Activated CD8-positive, alpha-beta T cell treated with anti-CD3 and anti-CD28 coated beads, Interleukin-2, amount 10 ng/mL, durations not matched to agents 7 days and 5 days (primary cell): ENCODE measurements at places on chromosomes 11 and 22.
A peak's percentile ranks its signal among the peaks of the same experiment; 100 is the strongest.

DNA sequence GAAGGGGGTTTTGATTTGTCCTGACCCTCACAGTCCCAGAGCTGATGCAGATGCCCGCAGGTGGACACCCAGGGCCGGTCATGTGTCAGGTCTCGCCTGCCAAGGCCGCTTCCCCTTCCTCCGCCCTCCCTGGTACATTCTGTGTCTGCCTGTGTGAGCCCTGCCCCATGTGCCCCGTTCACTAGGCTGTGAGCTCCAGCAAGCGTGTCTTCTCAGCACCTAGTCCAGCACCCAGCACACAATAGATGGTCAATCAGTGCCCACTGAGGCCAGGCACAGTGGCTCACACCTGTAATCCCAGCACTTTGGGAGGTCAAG, 29.9 kb upstream of the PPARA start:
- no peak for DNase-seq

- no peak for DNase-seq
Observed at GRCh38 chr11:78109081-78110015, 29.7 kb upstream of the NDUFC2 start.

DNA sequence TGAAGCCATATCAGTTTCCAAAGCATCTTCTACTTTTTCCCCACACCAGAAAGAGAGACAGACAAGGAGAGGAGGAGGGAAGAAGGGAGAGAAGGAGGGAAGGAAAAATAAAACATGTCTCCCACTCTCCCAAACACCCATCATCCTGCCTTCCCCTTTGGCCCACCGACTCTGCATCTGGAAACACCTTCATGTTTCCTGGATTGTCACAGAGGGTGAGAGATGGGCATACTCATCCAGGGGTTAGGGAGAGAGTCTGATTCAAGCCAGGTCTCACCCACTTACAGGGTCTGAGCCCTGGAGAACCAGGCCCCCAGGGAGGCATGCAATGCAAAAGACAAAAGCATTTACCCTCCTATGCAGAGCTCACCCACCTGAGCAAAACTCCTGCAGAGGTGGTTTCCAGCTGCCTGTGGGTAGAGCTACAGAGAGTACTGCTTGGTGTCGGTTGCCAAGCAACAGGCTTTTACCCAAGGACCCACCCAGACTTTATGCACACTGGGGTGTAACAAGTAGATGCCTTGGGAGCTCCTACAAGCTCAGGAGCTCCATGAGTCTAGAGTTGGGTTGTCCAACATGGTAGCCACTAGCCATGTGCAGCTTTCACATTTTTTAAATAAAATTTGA, 33.4 kb downstream of the MN1 start:
- no peak for DNase-seq

DNA sequence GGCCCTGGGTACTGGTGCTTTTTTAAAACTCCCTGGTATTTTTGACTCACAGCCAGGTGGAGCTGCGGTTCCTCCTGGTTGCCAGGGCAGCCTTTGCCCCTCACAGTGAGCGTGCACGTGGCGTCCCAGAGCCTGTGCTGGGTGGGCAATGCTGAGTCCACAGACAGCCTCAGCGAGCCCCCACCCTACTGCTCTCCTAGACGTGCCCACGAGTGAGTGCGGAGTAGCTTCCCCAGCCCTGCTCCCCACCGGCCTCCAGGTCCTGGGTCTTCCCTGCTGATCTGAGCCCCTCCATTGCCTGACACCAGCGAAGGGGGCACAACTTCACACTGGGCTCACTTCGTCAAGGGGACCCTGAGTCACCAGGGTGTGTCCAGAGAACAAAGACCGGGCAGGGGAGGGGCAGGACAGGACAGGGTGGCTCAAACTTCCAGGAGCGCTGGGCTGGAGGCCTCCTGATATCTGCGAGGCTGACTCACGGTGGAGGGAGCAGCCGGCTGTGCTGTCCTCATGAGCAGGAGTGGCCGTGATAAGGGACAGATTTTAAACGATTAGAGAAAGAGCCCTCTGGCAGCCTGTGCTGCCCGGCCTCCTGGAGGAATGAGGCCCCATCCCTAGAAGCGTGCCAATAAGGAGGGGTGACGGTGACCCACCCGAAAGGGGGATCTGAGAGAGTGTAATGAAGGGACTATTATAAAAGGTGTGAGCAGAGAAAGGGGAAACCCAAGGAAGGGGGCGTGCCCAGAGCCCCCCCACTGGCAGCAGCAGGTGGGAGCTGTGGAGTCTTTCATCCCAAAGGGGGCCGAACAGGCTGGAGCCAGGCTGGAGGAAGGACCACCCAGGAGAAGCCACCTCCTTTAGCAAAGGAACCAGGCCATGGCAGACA, 129.3 kb upstream of the FGF3 start:
- no peak for DNase-seq

- no peak for DNase-seq
Observed at GRCh38 chr11:73267906-73268540, 4.1 kb upstream of the P2RY6 start.

- no peak for DNase-seq
Observed at GRCh38 chr11:118639899-118640298, 32.5 kb downstream of the PHLDB1 start.

DNA sequence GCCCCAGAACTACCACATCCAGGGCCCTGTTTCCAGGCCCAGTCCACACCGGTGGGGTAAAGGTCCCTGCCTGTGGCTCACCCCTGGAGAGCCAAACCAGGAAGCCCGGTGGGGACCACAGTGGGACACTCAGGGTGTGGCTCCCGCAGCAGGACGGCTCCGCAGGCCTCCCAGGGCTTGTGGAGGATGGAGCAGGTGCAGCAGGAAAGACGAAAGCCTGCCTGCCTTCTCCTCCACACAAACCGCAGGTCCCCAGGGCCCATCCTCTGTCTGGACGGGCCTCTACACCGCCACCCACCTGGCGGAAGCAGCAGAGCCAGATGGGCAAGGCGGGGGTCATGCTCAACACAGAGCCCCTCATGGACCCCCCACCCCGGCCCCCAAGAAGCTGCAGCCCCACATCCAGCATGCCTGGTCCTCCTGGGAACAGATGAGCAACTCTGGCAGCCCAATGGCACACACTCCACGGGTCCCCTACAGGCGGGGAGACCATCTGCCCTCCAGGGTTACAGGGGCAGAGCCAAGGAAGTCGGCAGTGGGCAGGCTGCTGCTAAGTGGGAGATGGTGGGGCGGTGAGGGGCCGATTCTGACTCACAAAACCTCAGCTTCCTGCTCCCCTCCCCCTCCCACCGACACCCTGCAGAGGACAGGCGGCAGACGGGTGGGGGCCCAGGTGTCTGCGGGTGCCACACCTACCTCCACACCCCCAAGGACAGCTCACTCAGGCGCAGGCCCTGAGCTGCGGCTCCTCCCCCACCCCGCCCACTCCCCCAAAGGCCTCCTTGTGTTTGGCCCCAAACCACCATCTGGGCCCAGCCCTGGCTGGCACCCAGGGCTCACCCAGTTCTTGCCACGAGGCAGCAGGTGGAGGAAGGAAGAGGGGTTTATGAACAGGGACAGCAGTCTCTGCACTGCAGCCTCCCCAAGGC, 5.2 kb downstream of the SBF1 start:
- peak; percentile 99 for DNase-seq

GRCh38 chr22:30481711-30482110, 9.9 kb upstream of the SEC14L3 start:
- DNase-seq: no peak

- DNase-seq: no peak
Observed at GRCh38 chr11:130462101-130462885, 13.8 kb downstream of the ADAMTS15 start.
